ENCODE measurements at places on chromosomes 4 and X.

GRCh38 chr4:150310159-150310895, 232.1 kb downstream of the DCLK2 start:
- no peak for DNase-seq

DNA sequence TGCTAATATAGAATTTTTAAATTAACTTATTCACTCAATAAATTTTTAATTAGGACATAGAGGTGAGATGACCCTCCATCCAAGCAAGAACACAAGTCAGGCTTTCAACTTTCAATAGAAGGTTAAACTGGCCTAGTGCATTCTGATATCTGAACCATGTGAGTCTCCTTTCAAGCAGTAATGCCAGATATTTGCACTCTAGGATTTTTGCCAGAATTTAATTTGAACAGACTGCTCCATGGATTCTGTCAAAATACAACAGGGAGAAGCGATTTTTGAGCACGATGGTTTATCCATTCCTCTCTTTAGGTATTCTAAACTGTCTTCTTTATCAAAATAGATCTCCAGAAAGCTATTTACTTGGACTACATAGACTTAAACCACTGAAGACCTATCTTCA, 72.0 kb upstream of the DCLK2 start:
- DNase-seq: no peak

GRCh38 chr4:26161030-26161824, 159.6 kb upstream of the RBPJ start:
- no peak for DNase-seq

DNA sequence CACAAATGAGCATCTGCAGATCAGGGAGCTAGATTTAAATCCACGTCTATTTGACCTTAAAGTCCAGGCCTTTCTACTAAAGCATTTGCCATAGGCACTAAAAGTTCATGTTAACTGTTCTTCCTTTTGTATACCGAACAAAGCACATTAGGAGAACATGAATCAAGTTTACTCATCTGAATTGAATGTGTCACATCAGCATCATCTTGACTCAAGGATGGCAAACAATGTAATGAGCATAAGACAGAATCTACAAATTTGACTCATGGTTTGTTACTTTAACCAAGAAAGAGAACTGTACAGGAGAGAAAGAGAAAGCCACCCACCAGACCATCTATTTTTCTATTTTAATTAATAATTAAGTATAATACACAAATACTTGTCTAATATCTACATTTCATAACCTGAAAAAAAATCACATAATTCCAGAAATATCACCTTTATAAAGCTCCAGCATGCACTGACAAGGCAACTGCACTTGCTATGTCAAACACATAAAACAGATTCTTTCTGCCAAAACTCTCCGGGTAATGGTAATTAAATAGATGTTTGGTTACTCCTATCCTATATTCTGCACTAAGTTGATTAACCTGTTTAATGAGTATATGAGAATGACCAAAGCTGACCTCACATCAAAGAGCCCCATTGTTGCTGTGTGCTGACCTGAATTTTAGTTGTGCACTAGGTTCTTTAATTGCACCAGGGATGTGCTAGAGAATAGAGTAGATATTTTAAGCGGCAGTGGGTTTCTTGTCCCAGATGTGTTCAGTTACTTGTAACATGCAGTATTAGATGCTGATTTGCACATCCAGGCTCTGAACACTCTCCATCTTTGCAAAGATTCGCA, 42.5 kb upstream of the LEF1 start:
- peak; percentile 38 for DNase-seq

DNA sequence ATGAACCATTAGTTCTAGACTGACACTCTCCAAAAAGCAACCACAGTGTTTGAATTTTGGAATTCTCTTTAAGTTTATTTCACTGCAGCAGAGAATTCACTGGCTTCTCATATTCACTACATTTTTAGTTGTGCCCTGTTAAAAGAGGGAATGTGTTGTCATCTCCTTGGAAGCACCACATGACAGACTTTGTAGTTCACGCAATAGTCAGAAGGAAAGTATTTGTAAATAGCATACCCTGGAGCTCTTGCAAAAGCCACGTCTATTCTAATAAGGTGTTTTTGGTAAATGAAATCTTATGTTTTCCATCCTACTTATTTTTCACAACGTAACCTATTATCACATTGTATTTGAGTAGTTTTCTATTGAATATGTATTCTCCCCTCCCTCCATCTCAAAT, 25.8 kb downstream of the DOCK11 start:
- DNase-seq: no peak

- no peak for DNase-seq
These were observed 228.8 kb downstream of the ADGRL3 start for GRCh38 chr4:61428950-61429349.

GRCh38 chr4:154417373-154417673, 74.3 kb downstream of the DCHS2 start:
- DNase-seq: no peak

DNA sequence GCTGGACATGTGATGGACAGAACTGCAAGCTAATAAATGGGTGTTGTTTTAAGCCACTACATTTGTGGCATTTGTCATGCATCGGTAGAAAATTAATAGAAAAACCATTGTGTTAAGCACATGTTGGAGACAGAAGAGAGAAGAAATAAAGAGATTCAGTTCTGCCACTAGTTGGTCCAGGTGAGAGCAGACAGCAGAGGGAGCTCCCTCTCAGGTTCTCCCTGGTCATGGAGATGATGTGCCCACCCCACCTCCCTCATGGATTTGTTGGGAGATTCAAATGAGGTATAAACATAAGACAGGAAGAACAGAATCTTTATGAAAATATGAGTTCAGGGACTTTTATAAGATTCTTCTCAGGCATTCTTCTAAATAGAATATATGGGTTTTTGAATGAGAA, 36.8 kb upstream of the OCIAD2 start:
- no peak for DNase-seq

DNA sequence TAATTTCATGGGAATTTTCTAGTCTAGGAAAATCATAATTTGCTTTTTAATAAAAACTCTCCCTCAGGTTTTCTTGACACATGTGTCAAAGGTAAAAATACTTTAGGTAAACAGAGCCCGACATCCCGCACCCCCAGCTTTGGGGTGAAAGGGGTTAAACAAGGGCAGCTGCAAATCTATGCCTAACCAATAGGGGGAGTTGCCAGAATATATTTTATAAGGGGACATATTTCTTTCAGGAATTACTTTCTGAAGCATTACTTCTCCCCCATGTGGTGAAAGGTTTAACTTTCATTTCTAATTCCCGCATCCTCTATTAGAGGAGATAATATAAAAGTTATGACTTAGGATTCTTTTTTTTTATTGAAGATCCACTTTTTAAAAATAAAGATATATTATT, 53.9 kb upstream of the HEPH start:
- no peak for DNase-seq

- DNase-seq: peak; percentile 8
These were observed 51.5 kb upstream of the TRPC3 start for GRCh38 chr4:122003335-122003734.

- DNase-seq: no peak
These were observed 30.9 kb upstream of the HSD17B13 start for GRCh38 chr4:87353592-87353991.

DNA sequence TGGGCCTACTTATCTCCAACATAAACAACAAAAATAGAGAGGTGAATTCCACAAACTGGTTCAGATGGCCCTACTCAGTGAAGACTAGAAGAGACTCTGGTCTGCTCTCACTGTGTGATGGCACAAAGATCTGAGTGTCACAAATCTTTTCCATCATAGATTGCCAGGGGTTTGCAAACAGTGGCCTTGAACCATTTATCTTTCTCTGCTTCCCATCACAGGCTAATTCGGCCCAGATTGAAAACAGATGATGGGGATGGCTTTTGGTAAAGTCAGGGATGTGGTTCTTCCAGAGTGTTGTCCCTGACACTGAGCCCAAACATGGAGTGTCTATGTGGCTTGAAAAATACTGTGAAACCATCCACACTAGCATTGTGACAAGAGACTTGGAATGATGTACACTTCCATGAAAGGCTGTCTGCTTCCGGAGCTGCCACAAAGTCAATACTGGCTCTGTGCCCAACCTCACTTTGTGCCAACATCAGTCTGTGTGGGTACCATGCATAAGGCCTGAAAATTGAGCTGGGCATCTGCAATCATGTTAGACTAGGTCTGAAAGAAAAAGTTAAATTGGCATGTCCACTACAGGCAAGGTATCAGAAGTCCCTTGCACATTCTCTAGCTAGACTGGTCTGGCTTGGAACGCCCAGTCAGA, 25.2 kb upstream of the PLAC1 start:
- no peak for DNase-seq

Data from Panc1 (cell line).